ENCODE measurements at places on chromosomes 4 and X.

DNA sequence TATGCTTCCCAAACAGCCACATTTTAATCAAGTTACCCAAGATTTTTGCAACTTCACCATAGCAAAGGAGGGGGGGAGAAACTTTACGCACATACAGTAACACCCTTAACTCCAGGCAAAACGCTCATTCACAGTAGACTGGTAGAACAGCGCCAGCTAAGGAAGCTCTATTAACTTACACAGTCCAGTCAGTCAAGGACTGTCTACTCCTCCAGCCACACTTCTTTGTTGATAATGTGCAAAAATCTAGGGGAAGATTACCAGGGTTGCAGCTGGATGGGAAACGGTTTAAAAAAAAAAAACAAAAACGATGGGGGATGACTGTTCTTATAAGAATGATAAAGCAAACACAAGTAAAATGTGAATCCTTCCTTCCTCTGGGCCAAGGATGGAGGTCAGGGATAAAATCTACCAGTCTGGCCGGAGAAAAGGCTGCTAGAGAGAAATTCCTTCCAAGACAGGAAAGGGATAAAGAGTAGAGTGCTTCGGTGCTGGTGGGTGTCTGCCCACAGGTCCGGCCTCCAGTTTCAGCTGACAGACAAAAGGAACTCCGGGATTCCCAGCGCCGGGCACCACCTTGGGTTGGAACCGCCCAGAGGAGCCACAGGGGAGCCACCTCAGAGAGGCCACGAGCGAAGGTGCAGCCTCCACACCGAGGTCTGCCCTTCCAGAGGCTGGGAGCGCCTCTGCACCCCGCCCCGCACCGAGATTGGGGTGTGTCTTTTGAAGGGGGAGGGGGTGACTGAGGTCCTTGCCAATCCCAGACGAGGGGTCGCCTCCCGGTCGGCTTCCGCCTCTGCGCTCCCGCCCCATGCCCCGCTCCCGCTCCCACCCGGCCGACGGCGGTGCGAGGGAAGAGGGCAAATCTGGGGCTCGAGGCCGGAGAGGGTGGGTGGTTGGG lies 811 bp downstream of the ANKRD50 start:
- no peak for DNase-seq

DNA sequence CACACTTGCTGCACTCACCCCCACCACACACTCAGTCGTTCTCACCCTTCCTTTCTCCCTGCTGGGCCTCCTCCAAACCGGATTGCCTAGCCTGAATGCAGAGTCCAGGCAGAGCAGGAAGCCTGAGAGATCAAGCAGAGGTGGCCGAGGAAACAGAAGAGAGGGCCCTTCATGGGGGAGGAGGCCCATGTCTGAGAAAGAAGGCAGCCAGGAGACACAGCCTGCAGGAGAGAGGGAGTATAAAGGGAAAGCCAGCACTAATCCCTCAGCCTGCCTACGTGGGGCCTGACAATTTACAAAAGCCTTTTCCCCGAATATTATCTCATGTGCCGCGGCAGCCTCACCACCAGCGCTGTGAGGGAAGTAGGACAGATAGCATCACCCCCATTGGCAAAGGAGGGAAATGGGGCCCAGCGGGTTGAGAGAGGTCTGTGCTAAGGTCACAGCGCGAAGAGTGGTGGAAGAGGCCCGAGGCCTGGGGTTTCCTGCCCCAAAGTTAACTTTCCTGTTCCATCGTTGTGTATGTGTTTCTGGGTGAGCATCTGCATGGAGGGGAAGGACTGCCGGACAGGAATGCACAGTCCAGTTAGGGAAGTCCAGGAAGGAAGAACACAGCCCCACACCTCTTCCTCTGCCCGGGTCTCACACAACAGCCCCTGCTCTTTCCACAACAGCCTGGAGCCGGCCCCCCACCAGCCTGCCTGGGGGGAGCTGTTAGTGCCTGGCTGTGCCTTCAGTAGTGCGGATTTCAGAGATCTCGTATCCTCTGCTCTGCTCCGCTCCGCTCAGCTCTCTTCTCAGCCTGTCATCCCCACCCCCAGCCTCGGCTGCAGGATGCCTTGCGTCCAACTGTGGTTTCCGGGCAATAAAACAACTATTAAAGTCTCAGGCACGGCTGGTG lies 50.9 kb upstream of the BCOR start:
- DNase-seq, result no peak

GRCh38 chr4:1418494-1419285 lies 12.4 kb upstream of the NKX1-1 start:
- DNase-seq, result no peak

DNA sequence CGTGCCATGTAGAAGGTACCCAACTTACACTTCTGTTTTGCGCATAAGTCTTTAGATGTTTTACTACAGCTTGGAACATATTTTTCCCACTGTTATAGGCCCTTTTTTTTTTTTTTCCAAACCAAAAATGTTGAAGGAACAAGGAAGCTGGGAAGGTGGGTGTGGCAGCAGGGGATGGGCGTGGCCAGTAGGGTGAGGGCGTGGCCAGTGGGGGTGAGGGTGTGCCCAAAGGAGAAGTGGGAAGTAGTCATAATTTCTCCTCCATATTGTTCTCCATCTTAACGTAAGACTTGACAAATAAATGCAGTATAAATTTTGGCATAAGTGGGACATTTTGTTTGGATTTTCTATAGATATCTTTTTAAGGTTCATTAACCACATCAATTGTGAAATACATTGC lies 30.4 kb downstream of the CLDN22 start:
- DNase-seq, result no peak

DNA sequence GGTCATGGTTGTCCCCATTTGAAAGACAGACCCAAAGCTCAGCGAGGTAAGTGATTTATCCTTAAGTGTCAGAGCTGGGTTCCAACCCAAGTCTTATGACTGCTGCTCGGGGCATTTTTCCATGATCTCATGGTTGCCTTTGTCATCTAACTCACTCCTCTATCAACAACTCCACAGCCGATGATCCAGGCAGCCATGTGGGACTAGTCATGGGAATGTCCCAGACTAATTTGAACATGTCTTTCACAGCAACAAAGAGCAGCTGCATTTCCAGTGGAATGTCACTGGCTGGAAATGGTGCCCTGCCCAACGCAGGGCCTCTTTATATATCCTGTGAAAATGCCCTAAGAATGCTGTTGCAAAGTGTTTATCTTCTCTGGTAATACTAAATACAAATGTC lies 284.8 kb upstream of the PPARGC1A start:
- DNase-seq, result no peak

GRCh38 chr4:150325872-150326271 lies 247.6 kb downstream of the DCLK2 start:
- no peak for DNase-seq

DNA sequence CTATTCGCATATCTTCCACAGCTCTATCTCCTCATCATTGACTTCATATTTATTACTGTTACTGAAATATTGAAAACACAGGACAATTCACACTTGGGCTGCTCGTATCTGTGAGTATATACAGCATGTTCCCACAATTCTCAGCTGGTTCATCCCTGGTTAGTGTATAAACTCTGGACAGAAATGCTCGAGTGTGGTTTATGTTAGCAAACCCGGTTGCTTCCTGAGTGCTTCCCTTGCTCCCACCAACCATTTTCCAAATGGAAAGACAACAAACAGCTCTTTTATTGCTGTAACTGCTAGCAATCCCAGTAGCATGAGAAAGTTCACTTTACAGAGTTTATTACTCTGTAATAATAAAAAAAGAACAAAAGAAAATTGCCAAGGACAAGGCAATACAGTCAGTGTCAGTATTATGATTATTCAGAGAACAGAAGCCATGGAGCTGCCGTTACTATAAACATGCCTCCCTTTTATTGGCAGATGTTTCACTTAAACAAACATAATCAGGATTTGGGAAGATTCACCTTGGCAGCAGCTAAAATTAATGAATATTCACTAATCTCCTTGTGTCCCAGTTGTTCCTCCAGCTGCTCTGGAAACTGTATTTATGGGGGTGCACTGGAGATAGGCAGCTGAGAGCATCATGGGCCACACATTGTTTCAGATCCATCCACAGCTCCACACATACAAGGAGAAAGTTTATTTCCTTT lies 134.1 kb upstream of the GUCY1A1 start:
- no peak for DNase-seq

DNA sequence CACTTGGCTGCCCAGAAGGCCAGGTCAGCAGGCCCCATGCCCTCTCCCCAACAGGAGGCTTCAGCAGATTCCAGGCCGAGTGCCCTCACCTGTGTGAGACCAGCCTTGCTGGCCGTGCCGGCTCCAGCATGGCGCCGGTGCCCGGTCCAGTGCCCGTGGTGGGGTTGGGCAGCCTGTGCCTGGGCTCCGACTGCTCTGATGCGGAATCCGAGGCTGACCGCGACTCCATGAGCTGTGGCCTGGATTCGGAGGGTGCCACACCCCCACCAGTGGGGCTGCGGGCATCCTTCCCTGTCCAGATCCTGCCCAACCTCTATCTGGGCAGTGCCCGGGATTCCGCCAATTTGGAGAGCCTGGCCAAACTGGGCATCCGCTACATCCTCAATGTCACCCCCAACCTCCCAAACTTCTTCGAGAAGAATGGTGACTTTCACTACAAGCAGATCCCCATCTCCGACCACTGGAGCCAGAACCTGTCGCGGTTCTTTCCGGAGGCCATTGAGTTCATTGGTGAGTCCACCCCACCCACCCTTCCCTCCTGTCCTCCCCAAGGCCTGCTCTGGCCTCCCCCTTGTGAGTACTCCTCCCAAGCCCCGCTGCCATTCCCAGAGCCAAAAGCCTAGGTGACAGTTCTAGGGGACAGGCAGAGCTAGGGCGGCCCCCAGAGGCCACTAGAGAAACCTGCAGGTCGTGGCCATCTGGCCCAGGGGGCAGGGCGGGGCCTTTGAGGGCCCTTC lies 2.3 kb downstream of the DUSP9 start:
- no peak for DNase-seq

GRCh38 chr4:188297873-188298272 lies 158.6 kb downstream of the TRIML1 start:
- DNase-seq, result no peak

GRCh38 chr4:10960389-10960788 lies 275.8 kb upstream of the CLNK start:
- no peak for DNase-seq

GRCh38 chr4:189804894-189805293 lies 135.8 kb upstream of the FRG1 start:
- no peak for DNase-seq

DNA sequence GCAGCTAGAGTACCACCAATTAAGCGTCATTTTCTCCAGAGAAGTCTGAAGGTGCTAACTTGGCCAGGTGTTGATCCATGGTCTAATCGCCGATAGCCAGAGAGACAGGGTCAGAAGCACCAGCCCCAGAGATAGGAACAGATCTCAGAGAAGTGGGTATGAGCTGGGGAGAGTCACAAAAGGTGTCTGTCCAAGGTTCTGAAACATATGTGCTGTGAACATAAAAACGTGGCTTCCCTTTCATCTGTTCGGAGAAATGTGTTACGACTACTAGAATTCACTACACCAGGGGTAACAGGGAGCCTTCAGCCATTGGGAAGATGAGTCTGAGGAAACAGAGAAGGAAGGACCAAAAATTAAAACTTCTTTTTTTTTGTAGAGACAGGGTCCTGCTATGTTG lies 91.3 kb downstream of the FBXL5 start:
- no peak for DNase-seq

GRCh38 chr4:15003401-15003890 lies 1.2 kb downstream of the CPEB2 start:
- DNase-seq, result no peak

DNA sequence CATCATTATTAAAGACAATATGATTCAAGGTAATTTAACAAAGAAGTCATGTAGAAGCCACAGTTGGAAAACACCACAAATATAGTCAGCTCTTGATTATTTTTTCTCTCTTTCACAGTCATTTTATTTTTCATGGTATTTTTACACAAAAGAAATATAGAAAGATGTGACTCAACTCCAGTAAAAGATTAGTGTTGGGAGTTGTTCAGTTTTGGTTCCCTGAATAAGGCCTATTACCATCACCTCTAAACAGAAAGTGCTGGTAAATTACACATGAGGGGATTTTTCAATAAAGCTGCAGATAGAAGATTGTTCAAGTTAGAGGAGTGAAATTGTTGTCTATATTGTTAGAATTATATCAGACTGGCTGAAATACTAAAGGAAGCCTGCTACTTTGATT lies 107.0 kb downstream of the DDIT4L start:
- DNase-seq, result no peak

DNA sequence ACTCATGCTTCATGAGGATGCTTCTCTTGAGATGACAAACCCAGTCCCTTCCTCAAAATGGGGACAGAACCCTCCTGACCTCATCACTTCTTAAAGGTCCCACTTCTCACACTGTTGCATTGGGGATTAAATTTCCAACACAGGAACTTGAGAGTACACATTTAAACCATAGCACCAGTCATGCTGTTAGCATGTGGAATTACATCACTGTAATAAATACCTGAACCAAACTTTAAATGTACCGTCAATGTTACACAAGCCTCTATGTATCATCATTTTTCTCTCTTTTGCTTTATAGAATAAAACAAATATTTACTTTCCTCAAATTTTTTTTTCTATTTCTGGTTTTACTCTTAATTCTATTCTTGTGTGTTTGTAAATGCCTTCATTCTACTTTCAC lies 448.2 kb downstream of the CCSER1 start:
- DNase-seq, result no peak

DNA sequence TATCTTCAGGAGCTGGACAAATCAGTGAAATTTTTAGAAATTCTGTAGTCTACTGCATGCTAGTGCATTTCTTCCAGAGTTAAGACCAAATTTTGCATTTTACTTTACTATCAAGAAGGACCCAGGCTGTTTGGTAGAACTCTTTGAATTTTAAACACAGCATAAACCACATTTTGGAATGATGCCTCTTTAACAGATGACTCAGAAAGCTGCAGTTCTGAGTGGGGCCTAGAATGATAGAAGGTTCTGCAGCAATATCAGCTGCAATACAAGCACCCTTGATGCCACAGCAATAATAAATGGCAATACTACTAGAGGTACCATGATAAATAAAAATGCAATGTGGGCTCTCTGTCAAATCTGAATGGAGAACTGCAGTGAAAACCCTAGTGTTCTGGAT lies 198.7 kb downstream of the TMA16 start:
- DNase-seq, result no peak

GRCh38 chrX:71996826-71997225 lies 86.2 kb downstream of the NHSL2 start:
- DNase-seq, result no peak

DNA sequence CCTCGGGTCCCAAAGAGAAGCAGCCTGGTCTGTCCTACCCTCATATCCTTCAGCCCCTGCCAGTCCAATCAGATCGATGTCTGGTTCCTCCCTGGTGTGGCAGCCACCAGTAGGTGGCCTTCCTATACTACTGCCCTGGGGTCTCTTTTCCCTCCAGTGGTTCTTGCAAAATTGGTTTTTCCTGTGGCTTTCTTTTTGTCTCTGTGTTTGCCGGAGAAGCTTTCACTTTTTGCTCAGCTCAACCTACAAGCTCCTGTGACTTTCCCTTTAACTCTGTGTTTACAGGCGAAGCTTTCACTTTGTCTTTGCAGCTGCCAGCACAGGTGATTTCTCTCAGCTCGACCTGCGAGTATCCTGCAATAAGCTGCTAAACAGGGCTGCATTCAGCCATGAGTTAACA lies 46.8 kb downstream of the UGT2A3 start:
- no peak for DNase-seq

DNA sequence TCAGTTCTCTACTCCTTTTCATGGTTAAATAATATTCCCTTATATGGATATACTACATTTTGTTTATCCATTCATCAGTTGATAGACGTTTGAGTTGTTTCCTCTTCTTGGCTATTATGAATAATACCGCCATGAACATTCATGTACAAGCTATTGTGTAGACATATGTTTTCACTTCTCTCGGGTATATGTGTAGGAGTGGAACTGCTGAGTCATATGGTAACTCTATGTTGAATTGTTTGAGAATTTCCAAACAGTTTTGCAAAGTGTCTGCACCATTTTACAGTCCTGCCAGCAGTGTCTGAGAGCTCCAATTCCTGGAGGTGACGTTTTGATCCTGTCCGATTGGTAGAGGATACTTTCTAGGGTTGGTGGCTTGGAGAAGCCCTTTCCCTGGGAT lies 23.6 kb downstream of the PLAC1 start:
- DNase-seq, result no peak

Data from activated CD8-positive, alpha-beta memory T cell treated with anti-CD3 and anti-CD28 coated beads for 1 hour (primary cell).